Activated T-helper 1 cell treated with anti-CD3 and anti-CD28 coated beads, Interleukin-12 subunit alpha, Interleukin-12 subunit beta, Interleukin-2, Interleukin-4 antibody, amounts not matched to agents 30 ng/mL and 10 ng/mL and 1 ng/mL, durations not matched to agents 14 hours and 24 hours and 36 hours (primary cell): ENCODE measurements at places on chromosomes 1 and 21. TPM values are rescaled to one million over a fixed set of nuclear protein-coding genes. Genes with fewer than 3 reads are reported as not detected.

DNA sequence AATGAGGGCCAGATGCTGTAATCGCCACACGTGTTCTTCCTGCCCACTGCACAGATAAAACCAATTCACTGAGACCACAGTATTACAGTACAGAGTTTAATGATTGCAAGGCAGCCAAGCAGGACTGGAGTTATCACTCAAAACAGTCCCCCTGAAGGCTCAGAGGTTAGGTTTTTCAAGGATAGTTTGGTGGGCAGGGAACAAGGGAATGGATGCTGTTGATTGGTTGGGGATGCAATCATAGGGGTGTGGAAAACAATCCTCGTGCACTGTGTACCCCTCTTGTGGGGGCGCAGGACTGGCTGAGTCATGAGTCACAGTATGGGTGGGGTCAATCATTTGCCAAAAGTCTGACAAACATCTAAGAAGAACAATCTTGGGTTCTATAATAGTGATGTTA is 12.4 kb upstream of the USP1 start:
- H3K4me1 ChIP-seq = no peaks in the 10 kb centered on the region
- H3K27ac ChIP-seq = no peak overlapping the region
- no peak overlapping the region for H3K4me3 ChIP-seq
- no peak for DNase-seq
- no peaks in the 10 kb centered on the region for H3K36me3 ChIP-seq
- peaks cover 5% of the 10 kb centered on the region for H3K27me3 ChIP-seq

GRCh38 chr1:99996951-99997350 is 27.2 kb downstream of the SLC35A3 start:
- H3K36me3 ChIP-seq = peaks cover 26% of the 10 kb centered on the region
- no peak for DNase-seq
- peaks cover 11% of the 10 kb centered on the region for H3K4me1 ChIP-seq

DNA sequence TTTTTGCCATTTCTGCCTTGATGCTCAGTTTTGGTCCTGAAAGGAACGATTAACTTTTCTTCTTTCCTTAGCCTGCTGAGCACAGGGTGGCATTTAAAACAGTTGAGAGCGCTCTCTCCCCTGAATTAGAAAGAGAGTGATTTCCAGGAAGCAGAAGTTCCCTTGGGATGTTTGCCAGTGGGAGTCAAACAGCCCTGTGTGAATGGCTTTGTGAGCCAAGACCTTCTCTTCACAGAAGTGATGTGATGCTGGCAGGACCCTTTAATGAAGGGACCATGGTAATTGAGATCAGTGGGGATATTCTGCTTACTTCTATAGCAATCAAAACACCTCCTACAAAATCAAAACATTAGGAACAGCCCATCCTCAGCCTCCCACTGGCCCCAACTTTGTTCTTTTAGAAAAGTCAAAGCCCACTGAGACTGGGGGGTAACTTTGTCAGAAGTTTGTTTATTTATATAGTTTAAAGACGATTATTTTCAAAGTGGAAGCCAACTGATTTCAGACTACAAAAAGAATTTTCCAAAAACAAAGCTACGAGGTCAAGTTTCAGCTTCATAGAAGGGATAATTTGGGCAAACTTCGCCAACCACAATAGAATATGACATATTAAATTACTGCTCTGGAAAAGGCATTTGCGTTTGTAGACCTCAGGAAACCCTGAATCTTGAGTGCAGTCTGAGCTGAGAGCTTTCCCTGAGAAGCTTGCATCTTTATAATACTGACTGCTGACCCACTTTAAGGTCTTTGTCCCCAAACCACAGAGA is 122.7 kb downstream of the GABPA start:
- H3K36me3 ChIP-seq = no peaks in the 10 kb centered on the region
- H3K4me3 ChIP-seq = no peak overlapping the region
- H3K27me3 ChIP-seq = peaks cover 8% of the 10 kb centered on the region
- no peak overlapping the region for H3K27ac ChIP-seq
- DNase-seq = no peak

DNA sequence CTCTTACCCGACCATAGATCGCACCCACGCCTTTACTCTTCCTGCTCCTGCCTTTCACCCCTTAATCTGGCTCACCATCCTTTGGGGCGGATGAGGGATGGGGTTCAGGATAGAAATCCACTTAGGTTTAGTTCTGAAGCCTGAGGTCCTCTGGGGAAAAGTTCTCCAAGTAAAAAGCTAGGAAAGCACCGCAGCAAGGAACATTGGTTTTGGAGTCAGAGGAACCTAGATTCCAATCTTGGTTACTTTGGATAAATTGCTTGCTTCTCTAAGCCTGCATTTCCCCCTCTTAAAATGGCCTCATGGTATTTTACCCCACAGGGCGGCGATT is 988 bp upstream of the ASAP3 start:
- H3K36me3 ChIP-seq = no peaks in the 10 kb centered on the region
- DNase-seq = no peak
- H3K27me3 ChIP-seq = peaks cover 65% of the 10 kb centered on the region

The KIF21B gene
- 50.4 and 52.0 TPM in 2 replicates for total RNA-seq

The SPRR1A gene
- not detected in 2 replicates for total RNA-seq

The TDRD10 gene
- not detected in 2 replicates for total RNA-seq
